ENCODE measurements at places on chromosomes 7 and 10. TPM values are rescaled to one million over a fixed set of nuclear protein-coding genes. Genes with fewer than 3 reads are reported as not detected.

- no peaks in the 10 kb centered on the region for H3K4me1 ChIP-seq
- H3K27me3 ChIP-seq: no peaks in the 10 kb centered on the region
- H3K36me3 ChIP-seq: no peaks in the 10 kb centered on the region
- DNase-seq: peak; percentile 86
These were observed 11.6 kb upstream of the FFAR4 start for GRCh38 chr10:93554760-93555432.

GRCh38 chr7:44882899-44883298 is 2.4 kb downstream of the PURB start:
- DNase-seq: no peak
- H3K27ac ChIP-seq: no peak overlapping the region
- H3K36me3 ChIP-seq: peaks cover 11% of the 10 kb centered on the region
- no peaks in the 10 kb centered on the region for H3K27me3 ChIP-seq
- H3K4me1 ChIP-seq: peaks cover 55% of the 10 kb centered on the region

DNA sequence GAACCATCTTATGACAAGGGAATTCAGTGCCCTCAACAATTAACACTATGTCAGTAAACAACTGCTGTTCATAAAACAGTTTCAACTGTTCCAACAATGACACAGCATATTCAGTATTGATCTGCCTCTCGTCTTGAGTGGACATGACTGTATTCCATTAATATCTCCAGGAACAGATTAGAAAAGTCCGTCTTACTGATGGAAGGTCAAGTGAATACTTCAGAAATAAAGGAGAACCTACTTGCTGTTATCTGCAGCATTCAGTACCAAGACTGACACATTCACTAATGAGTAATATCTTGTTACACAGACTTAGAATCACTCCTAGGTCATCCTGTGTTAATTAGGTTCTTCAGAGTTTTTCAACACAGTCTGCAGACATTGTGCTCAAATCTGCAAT is 12.1 kb downstream of the KBTBD2 start:
- DNase-seq: no peak
- H3K36me3 ChIP-seq: peaks cover 7% of the 10 kb centered on the region
- H3K27me3 ChIP-seq: no peaks in the 10 kb centered on the region

DNA sequence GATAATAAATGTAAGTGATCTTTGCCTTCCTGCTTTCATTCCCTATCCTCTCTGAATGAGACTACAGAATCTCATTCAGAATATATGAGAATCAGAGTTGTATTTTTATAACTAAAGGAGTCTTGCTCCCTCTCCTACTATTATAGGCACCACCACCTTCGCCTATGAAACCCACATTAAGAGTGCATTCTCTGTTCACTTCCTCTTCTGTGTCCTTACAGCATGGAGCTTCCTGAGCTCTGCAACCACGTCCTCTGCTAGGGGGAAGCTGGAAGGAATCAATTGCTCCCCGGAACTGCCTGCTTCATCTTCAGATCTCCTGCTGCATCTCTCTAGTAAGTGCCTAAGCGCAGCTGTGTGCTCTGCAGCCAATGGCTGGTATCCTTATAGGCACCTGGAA is 820.7 kb downstream of the GRID1 start:
- H3K36me3 ChIP-seq: no peaks in the 10 kb centered on the region
- H3K27me3 ChIP-seq: no peaks in the 10 kb centered on the region
- DNase-seq: no peak
- no peak overlapping the region for H3K27ac ChIP-seq
- no peaks in the 10 kb centered on the region for H3K4me1 ChIP-seq

- no peak overlapping the region for H3K27ac ChIP-seq
- H3K36me3 ChIP-seq: no peaks in the 10 kb centered on the region
- peaks cover 23% of the 10 kb centered on the region for H3K4me1 ChIP-seq
- no peaks in the 10 kb centered on the region for H3K27me3 ChIP-seq
These were observed 18.4 kb upstream of the MAP3K8 start for GRCh38 chr10:30415593-30415992.

The CUZD1 gene
- 0.78 TPM for total RNA-seq

- DNase-seq: no peak
- H3K36me3 ChIP-seq: peaks cover 84% of the 10 kb centered on the region
- no peak overlapping the region for H3K27ac ChIP-seq
- no peak overlapping the region for H3K4me3 ChIP-seq
- no peaks in the 10 kb centered on the region for H3K4me1 ChIP-seq
These were observed 25.7 kb upstream of the SEC61A2 start for GRCh38 chr10:12103802-12104201.

- H3K4me1 ChIP-seq: no peaks in the 10 kb centered on the region
- no peak for DNase-seq
- H3K27me3 ChIP-seq: peaks cover 20% of the 10 kb centered on the region
- no peak overlapping the region for H3K4me3 ChIP-seq
These were observed 129.8 kb downstream of the FRMD4A start for GRCh38 chr10:14200698-14201544.

The WDR86 gene
- 1.3 TPM for total RNA-seq

- no peak overlapping the region for H3K27ac ChIP-seq
- no peaks in the 10 kb centered on the region for H3K27me3 ChIP-seq
- H3K4me3 ChIP-seq: no peak overlapping the region
- peaks cover 9% of the 10 kb centered on the region for H3K4me1 ChIP-seq
- no peak for DNase-seq
- no peaks in the 10 kb centered on the region for H3K36me3 ChIP-seq
These were observed 56.5 kb downstream of the DOCK4 start for GRCh38 chr7:112149734-112150133.

DNA sequence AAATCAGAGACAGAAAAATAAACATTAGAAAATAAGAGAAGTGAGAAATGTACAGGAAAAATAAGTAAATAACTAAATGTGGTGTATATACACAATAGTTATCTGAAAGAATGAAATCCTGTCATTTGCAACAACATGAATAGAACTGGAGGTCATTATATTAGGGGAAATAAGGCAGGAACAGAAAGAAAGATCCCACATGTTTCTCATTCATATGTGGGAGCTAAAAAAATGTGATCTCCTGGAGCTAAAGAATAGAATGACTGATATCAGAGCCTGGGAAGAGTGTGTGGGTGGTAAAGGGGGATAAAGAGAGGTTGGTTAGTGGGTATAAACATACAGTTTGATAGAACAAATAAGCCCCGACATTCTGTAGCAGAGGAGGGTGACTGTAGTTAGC is 27.3 kb downstream of the PLXDC2 start:
- H3K4me1 ChIP-seq: no peaks in the 10 kb centered on the region
- no peak overlapping the region for H3K4me3 ChIP-seq
- H3K27ac ChIP-seq: no peak overlapping the region
- no peak for DNase-seq

- H3K4me3 ChIP-seq: no peak overlapping the region
- no peaks in the 10 kb centered on the region for H3K27me3 ChIP-seq
- peaks cover 9% of the 10 kb centered on the region for H3K4me1 ChIP-seq
- DNase-seq: no peak
- no peak overlapping the region for H3K27ac ChIP-seq
These were observed 175.2 kb upstream of the TCF7L2 start for GRCh38 chr10:112774798-112775197.

The PRSS2 gene
- total RNA-seq: not detected

DNA sequence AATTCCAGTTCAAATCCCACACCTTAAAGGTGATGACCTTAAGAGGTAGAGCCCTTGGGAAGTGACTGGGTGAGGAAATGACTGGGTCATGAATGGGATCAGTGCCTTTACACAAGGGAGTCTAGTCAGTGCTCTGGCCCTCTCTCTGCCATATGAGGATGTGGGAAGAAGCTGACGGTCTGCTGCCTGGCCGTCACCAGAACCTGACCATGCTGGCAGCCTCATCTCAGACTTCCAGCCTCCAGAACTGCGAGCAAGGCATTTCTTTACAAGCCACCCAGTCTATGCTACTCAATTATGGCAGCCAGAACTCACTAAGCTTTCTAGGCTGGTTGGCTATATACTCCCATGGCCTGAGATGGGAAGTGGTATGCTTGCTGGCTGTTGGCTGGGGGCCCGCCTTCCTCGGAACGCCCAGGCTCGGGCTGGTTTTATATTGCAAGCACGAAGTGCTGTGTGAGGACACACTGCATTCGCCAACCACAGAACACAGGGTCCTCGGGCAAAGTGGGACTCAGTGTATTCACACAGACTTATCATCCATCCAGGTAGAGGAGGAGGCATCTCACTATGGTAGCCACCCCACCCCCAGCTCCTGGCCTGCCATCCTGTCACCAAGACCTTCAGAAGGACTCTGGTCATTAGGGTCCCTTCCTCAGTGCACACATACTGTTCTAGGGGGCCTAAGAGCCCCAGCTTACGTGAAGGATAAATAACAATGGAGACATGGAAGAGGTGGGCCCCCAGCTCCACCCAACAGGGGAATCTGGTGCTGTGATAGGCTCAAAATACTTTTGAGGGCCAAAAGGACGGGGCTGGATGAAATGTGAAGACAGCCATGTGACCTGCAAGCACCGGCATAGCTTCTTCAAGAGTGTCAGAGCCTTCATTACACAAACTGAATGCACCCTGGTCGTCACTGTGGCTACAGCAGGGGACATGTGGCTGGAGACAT is 49.0 kb downstream of the ZRANB1 start:
- no peaks in the 10 kb centered on the region for H3K4me1 ChIP-seq
- H3K27me3 ChIP-seq: no peaks in the 10 kb centered on the region
- H3K4me3 ChIP-seq: no peak overlapping the region
- H3K36me3 ChIP-seq: peaks cover 95% of the 10 kb centered on the region
- no peak for DNase-seq

DNA sequence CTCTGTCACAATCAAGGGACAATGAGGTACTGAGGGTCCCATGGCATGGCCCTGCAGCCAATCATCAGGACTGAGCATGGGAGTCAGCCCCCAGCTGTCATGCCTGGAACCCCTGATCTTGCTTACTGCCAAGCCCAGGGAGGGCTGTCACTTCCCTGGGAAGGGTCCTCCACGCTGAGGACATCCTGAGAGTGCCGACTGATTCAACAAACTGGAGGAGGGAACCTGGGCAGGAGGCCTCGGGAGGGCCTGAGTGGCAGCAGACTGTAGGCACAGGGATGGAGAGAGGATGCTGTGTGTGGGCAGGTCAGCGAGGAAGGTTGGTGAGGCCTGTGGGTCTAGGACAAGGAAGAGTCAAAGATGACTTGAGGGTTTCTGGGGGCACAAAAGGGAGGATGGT is 154.3 kb downstream of the ZNF248 start:
- no peak overlapping the region for H3K4me3 ChIP-seq
- no peaks in the 10 kb centered on the region for H3K27me3 ChIP-seq
- H3K27ac ChIP-seq: no peak overlapping the region
- no peaks in the 10 kb centered on the region for H3K36me3 ChIP-seq

The C10orf53 gene
- total RNA-seq: not detected

The SPDYE2 gene
- not detected for total RNA-seq

- H3K27me3 ChIP-seq: no peaks in the 10 kb centered on the region
- H3K27ac ChIP-seq: no peak overlapping the region
- DNase-seq: no peak
- no peaks in the 10 kb centered on the region for H3K36me3 ChIP-seq
- H3K4me3 ChIP-seq: no peak overlapping the region
These were observed 16.9 kb upstream of the ANKRD1 start for GRCh38 chr10:90937645-90938258.

GRCh38 chr7:15433151-15433550 is 128.7 kb downstream of the AGMO start:
- no peaks in the 10 kb centered on the region for H3K4me1 ChIP-seq
- no peak for DNase-seq
- H3K27ac ChIP-seq: no peak overlapping the region
- no peak overlapping the region for H3K4me3 ChIP-seq
- H3K36me3 ChIP-seq: no peaks in the 10 kb centered on the region
